ENCODE measurements at places on chromosomes 2 and 18. TPM values are rescaled to one million over a fixed set of nuclear protein-coding genes. Genes with fewer than 3 reads are reported as not detected.

DNA sequence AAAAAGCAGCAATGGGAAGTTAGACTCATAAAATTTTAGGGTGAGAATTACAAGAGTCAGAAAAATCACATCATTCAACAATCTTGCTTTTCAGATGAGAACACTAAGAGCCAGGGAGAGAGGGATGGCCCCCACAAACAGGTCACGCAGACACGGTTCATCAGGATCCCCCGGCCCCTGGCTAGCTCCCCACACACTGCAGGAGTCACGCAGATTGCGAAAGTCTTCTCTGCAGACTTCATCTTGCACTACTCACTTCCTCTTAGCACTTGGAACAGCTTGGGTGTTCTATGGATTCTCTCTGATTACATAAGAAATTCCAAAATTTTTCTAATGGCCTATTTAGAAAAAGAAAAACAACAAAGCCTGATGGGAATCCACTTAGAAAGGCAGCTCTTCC is 21.6 kb upstream of the SULT1C2 start:
- no peak for DNase-seq

DNA sequence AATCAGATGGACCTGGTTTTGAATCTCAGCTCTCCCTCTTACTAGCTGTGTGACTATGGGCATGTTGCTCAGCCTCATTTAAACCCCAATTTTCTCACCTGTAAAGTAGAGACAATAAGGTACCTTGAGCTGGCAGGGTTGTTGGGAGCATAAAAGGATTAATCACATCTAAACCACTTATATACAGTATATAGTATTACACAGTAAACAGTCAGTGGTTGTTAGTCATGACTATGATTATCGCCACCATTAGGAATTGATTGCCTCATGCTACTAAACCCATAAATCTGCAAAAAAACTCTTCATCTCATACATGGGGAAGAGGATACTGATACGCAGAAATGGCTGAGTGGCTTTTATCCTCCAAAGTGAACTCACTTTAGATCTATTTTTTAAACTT is 65.8 kb downstream of the INO80D start:
- DNase-seq = no peak

DNA sequence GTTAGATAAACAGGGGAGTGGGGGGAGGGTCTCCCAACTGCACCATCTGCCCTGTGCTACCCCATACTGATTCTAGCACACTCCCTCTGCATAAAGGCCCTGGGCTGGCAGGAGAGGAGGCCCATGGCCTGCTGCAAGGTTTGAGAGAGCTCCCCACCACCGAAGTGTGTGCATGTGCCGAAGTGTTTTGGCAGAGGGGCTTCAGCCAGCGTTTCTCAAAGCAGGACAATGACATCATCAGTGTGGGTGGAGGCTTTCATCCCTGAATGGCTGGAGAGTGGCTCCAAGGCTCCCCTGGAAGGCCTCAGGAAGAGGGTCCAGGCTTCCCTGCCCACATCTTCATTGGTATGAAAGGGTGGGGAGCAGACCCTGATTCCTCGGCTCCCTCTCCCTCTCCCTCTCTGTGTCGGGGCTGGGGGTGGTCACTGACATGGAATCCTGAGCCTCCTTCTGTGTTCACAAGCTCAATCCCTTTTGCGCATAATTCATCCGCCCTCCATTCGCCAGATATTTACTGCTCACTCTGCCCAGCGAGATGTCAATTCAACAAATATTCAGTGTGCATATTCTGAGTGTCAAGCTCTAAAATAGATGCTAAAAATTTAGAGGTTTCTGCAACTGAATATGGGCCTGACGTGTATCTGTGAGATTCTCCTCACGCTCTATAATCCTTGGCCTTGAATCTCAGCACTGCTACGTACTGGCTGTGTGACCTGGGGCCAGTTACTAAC is 122.1 kb downstream of the CELF4 start:
- DNase-seq = no peak

- no peak for DNase-seq
Measured at GRCh38 chr2:207683438-207683837, 28.0 kb upstream of the CCNYL1 start.

- DNase-seq = no peak
Measured at GRCh38 chr2:8457092-8457481, 224.8 kb upstream of the ID2 start.

The TACR1 gene
- total RNA-seq = 0.19 TPM

The POTEC gene
- total RNA-seq = 0.07 TPM
